ENCODE measurements at places on chromosomes 6 and 20. TPM values are rescaled to one million over a fixed set of nuclear protein-coding genes. Genes with fewer than 3 reads are reported as not detected.

Gene OR2J3
- total RNA-seq: not detected

Gene ANKEF1
- total RNA-seq: 3.3 TPM

Gene CLVS2
- total RNA-seq: not detected

Gene PLA2G7
- not detected for total RNA-seq

- no peak for DNase-seq
Measured at GRCh38 chr20:43564993-43565757, 6.3 kb downstream of the SGK2 start.

DNA sequence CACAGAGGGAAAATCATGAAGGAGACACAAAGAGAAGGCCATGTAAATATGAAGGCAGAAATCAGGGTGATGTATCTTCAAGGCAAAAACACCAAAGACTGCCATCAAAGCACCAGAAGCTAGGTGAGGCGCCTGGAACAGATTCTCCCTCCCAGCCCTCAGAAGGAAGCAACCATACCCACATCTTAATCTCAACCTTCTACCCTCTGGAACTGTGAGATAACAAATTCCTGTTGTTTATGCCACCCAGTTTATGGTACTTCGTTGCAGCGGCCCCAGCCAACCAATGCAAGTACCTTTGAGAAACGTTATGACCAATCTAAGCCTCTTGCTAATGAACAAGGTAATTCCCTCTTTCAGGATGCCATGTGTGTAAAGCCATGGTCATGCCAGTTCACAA is 66.2 kb upstream of the STXBP5 start:
- no peak for DNase-seq

GRCh38 chr20:44651684-44652423 is at the start of gene ADA:
TSS of gene ADA (minus strand) at chr20:44651699. CDS start at chr20:44651607, 92 bp downstream.
- peak; percentile 44 for DNase-seq

DNA sequence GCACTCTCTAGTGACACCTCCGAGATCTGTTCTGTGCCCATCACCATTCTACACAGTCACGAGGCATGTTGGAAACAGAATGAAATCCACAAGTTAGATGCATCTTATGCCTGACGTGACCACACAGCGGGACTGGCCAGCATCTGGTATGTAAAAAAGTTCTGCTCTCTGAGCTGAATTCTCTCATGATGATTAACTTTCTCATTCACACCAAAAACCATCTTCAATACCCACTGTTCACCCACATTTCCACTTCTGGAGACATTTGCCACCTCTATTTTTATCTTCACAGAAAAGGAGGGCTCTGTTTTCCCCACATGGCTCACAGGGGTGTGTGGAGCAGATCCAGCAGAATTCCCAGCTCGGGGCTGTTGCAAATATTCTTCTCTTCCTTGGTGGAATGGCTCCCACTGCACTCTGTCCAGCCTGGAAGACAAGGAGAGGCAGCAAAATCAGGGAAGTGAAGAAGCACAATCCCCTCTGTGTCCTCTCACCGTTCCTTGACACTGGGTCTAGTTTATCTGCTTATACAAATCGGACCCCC is 303.4 kb downstream of the TAF4 start:
- no peak for DNase-seq

- DNase-seq: no peak
Measured at GRCh38 chr6:155967322-155967721, 511.7 kb upstream of the NOX3 start.

GRCh38 chr20:40688129-40689099 is 622 bp downstream of the MAFB start:
- no peak for DNase-seq
